ENCODE measurements at places on chromosomes 1 and 21. TPM values are rescaled to one million over a fixed set of nuclear protein-coding genes. Genes with fewer than 3 reads are reported as not detected.
A peak's percentile ranks its signal among the peaks of the same experiment; 100 is the strongest.

The FCMR gene
- 186 TPM for total RNA-seq

DNA sequence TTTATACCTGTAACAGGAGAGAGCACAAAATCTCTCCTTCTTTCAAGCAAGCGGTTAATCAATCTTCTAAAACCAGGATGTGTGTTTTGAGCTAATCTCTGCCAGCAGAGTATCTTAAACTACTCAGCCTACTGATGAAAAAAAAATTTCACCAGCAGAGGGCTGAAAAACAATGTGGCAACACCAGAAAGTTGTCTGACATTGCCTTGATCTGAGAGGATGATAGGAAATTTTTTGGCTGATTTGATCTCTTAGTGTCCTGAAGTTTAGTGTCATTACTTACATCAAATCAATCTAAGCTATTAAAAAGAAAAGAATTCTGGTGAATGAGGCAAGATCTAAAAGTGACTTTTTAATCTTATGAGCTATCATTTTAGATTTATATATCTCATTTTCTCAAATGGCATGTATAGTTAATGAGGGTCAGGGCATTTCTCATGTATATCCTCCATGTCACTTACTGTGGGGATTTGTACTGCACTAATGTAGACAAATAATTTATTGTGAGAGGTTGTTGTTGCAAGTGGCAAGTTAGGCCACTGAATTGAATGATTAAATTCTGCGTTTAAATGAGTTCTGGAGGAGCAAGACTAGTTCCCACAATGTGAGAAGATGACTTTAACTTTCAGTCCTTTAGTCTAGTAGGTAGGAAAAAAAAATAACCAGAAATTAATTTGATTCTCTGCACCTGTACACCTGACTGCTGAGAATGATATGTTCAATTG is 10.9 kb downstream of the ADAMTS1 start:
- H3K4me1 ChIP-seq: peaks cover 3% of the 10 kb centered on the region
- DNase-seq: no peak
- no peaks in the 10 kb centered on the region for H3K36me3 ChIP-seq
- no peak overlapping the region for H3K27ac ChIP-seq
- no peak overlapping the region for H3K4me3 ChIP-seq

DNA sequence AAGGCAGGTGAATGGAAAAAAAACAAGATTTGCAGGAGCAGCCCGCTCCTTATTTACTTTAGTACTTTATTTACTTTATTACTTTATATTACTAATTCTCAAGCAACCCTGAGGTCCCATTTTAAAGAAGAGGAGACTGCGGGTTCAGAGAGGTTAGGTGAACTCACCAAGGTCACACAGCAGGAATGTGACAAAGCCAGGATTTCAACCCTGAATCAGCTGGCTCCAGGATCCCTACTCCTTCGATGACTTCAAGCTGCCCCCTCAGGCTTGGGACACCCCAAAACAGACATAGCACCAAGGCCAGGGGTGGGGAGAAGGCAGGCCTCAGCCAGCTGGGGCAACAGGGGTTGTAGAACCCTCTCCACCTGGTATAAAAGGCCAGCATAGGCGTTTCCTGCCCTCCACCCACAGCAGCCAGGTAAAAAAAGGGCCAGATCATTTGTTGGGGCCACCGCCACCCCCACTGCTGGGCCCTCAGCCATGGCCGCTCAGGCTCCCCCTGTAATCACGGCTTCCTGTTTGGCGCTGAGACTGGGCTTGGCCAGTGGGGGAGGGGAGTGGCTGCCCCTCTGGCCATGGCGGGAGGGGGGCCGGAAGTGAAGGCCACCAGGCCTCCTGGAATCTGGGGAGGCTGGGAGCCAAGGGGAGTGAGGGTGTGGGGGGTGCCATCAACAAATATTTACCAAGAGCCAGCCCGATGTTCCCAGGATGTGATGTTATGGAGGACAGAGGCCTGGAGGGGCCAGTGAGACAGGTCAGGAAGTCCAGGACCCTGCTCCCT is 6.6 kb downstream of the SDC3 start:
- H3K36me3 ChIP-seq: no peaks in the 10 kb centered on the region
- no peak for DNase-seq
- H3K4me3 ChIP-seq: no peak overlapping the region
- H3K4me1 ChIP-seq: no peaks in the 10 kb centered on the region
- no peak overlapping the region for H3K27ac ChIP-seq

DNA sequence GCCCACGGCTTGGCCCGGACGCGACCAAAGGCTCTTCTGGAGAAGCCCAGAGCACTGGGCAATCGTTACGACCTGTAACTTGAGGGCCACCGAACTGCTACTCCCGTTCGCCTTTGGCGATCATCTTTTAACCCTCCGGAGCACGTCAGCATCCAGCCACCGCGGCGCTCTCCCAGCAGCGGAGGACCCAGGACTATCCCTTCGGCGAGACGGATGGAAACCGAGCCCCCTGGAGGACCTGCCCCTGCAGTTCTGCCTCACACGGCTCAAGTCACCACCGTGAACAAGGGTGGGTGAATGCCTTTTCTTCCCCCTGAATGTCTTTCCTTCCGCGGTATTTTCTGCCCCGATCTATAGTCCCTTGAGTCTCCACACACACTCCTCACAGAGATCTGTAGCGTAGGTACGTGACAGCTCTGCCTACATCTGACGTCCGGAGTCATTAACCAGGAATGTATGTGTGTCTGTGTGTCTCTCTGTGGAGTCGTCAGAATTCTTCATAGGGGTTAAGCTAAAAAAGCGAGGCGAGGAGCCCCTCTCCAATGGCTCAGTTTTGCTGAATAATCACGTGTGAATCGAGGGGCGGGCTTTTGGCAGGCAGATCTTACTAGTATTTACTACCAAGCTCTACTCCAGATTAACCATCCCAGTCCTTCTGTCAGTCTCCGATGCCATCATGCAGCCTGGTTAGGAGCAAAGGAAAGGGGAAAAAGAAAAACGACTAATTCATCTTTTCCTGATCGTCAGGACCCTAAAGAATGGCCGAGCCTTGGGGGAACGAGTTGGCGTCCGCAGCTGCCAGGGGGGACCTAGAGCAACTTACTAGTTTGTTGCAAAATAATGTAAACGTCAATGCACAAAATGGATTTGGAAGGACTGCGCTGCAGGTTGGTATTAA is at the start of gene CDKN2C:
CDKN2C (plus strand) TSS at position 635 of the 898 bp plus-strand sequence; CDS start at position 759, 124 bp downstream.
- DNase-seq: peak; percentile 31
- peak within 1 kb of the TSS; percentile 61 for H3K27ac ChIP-seq
- H3K4me3 ChIP-seq: peak within 1 kb of the TSS; percentile 90
- H3K27me3 ChIP-seq: no peaks in the 10 kb centered on the region
- H3K36me3 ChIP-seq: no peaks in the 10 kb centered on the region
- peaks cover 19% of the 10 kb centered on the region for H3K4me1 ChIP-seq

GRCh38 chr1:46246548-46247435 is 771 bp upstream of the RAD54L start:
- DNase-seq: peak; percentile 23
- H3K27me3 ChIP-seq: no peaks in the 10 kb centered on the region
- no peaks in the 10 kb centered on the region for H3K36me3 ChIP-seq
- peaks cover 21% of the 10 kb centered on the region for H3K4me1 ChIP-seq
- H3K27ac ChIP-seq: no peak overlapping the region

DNA sequence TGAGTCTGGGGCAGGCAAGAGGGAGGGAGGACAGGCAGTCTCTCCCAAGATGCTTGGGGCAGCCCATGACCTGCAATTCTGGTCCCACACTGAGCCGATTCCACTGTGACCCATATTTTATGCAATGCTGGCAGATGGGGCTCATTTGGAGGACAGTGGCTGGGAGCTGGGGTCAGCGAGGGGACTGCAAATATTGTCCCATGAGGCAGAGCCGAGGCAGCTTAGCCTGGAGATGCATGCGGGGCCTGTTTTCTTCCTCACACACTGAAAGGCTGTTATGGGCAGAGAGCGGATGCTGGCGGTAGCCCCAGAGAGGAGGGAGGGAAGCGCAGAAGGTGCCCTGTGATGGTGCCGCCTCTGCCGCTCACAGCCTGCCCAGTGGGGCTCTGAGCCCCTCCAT is 128.5 kb upstream of the POU3F1 start:
- no peaks in the 10 kb centered on the region for H3K27me3 ChIP-seq
- DNase-seq: no peak
- no peaks in the 10 kb centered on the region for H3K4me1 ChIP-seq
- no peaks in the 10 kb centered on the region for H3K36me3 ChIP-seq
- H3K4me3 ChIP-seq: no peak overlapping the region

The KRTAP19-3 gene
- total RNA-seq: not detected

The PRR9 gene
- total RNA-seq: not detected

- H3K4me1 ChIP-seq: no peaks in the 10 kb centered on the region
- no peak overlapping the region for H3K4me3 ChIP-seq
- H3K27ac ChIP-seq: no peak overlapping the region
- no peaks in the 10 kb centered on the region for H3K27me3 ChIP-seq
Measured at GRCh38 chr1:154819628-154820590, 50.2 kb downstream of the KCNN3 start.

DNA sequence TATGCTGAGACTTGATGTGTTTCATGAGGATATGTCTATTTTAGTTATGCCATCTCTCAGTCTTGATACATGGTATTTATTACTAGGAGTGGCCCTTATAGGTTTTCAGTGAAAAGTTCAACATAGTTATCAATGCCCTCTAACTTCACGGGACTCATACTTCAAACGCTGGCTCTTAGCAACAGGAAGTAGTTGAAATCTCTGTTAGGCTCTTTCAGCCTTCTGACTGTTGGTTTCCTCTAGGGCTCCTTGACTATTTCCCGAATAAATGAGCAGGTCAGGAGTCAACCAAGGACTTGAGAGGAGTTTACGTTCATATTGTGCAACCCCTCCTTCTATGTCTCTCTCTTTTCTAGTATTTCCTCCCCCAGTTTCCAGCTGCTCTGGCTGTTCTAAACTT is 141.8 kb downstream of the RGS7 start:
- no peak overlapping the region for H3K27ac ChIP-seq
- no peak for DNase-seq
- no peaks in the 10 kb centered on the region for H3K27me3 ChIP-seq
- H3K4me3 ChIP-seq: no peak overlapping the region
- H3K4me1 ChIP-seq: no peaks in the 10 kb centered on the region

- H3K4me1 ChIP-seq: no peaks in the 10 kb centered on the region
- no peak for DNase-seq
- no peak overlapping the region for H3K27ac ChIP-seq
- H3K36me3 ChIP-seq: no peaks in the 10 kb centered on the region
Measured at GRCh38 chr1:113415310-113416070, 25.2 kb downstream of the MAGI3 start.

DNA sequence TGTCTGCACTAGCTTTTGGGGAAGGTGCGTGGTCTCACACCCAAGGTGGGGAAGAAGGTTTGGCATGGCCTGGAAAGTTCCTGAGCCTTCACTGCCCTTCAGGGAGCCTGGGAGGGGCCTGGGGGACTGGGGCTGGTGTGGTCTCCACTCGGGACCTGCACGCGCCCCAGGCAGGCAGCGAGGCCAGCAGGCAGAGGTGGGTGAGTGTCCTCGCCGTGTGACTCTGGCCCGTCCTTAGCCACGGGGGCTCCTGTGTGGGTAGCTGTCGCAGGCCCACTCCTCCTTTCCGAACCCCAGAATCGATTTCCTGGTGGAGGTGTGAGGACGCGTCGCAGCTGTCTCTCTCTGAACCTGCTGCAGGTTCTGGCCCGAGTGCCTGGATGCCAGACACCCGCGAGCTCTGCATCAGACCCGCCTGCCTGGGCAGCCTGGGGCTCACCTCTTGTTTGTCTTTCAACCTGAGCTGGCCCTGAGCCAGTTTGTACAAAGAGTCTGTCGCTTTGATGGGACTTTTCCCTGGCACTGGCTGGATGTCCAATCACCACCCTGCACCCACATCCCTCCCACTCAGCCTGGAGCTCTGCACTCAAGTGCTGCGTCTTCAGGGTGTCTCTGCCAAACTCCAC is 36.0 kb upstream of the SLC19A1 start:
- H3K4me3 ChIP-seq: no peak overlapping the region
- no peak for DNase-seq
- no peaks in the 10 kb centered on the region for H3K36me3 ChIP-seq
- H3K4me1 ChIP-seq: no peaks in the 10 kb centered on the region
- no peaks in the 10 kb centered on the region for H3K27me3 ChIP-seq

GRCh38 chr21:18801468-18801867 is 397.9 kb upstream of the TMPRSS15 start:
- no peak for DNase-seq
- H3K27me3 ChIP-seq: no peaks in the 10 kb centered on the region
- H3K4me1 ChIP-seq: no peaks in the 10 kb centered on the region
- no peak overlapping the region for H3K27ac ChIP-seq
- H3K4me3 ChIP-seq: no peak overlapping the region

The CYP2J2 gene
- total RNA-seq: 0.33 TPM

DNA sequence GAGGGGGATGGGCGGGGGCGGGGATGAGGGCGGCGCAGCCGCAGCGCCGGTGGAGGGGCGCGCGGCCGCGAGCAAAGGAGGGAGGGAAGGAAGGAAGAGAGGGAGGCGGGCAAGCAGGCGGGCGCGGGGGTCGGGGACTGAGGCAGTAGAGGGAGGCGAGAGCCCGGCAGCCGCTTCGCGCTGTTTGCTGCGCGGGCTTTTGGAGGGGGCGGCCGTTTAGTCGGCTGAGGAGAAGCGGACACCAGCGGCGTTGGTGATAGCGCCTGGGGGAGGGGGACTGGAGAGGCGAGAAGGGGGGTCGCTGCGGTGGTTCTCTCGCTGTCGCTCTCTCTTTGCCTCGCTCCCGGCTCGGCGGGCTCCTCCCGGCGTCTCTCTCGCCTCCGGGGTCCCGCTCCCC is at the start of gene HS2ST1:
HS2ST1 (plus strand) TSS at position 35 of the 397 bp plus-strand sequence.
- H3K4me3 ChIP-seq: peak within 1 kb of the TSS; percentile 90
- DNase-seq: no peak
- H3K36me3 ChIP-seq: peaks cover 4% of the 10 kb centered on the region
- peaks cover 22% of the 10 kb centered on the region for H3K4me1 ChIP-seq
